ENCODE measurements at places on chromosomes 4 and X. TPM values are rescaled to one million over a fixed set of nuclear protein-coding genes. Genes with fewer than 3 reads are reported as not detected.
A peak's percentile ranks its signal among the peaks of the same experiment; 100 is the strongest.

Gene SPATA4
- not detected for total RNA-seq

Gene CNGA2
- not detected for total RNA-seq

Gene ASMT
- not detected for total RNA-seq

Gene SLAIN2
- total RNA-seq: 48.6 TPM

Gene SPIN2A
- total RNA-seq: 0.36 TPM

Gene TCEAL6
- total RNA-seq: not detected

Gene SRPX2
- not detected for total RNA-seq

Gene FAM149A
- 0.52 TPM for total RNA-seq

Gene CASK
- total RNA-seq: 20.2 TPM

Gene CXCL6
- total RNA-seq: not detected

Gene FAM200B
- total RNA-seq: 8.9 TPM

Gene PAGE2
- not detected for total RNA-seq

Gene NOCT
- total RNA-seq: 24.9 TPM

Gene SSX3
- total RNA-seq: not detected

GRCh38 chr4:20629186-20630106, 70.8 kb upstream of the PACRGL start:
- H3K36me3 ChIP-seq: no peaks in the 10 kb centered on the region
- no peak overlapping the region for H3K4me3 ChIP-seq
- DNase-seq: no peak

DNA sequence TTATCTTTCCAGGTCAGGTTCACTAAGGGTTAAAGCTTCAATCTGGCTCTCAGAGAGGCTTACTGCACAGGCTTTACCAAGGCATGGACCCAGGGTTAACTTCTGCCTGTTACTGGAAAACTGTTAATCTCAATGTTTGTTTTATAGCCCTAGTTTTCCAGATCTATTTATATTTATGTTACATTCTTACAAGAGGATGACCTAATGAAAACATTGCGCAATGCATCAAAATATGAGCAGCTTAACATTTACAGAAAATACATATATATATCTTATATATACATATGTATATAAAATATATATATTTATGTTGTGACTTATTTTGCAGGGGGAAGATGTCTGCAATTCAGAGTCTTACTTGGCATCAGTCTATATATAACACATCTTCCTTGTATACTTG, 112.3 kb downstream of the PCDH19 start:
- H3K27me3 ChIP-seq: no peaks in the 10 kb centered on the region
- H3K27ac ChIP-seq: no peak overlapping the region

- no peaks in the 10 kb centered on the region for H3K36me3 ChIP-seq
- no peak for DNase-seq
- H3K27ac ChIP-seq: no peak overlapping the region
- H3K27me3 ChIP-seq: peaks cover 33% of the 10 kb centered on the region
Measured at GRCh38 chr4:158168606-158169005, 4.2 kb downstream of the GASK1B start.

DNA sequence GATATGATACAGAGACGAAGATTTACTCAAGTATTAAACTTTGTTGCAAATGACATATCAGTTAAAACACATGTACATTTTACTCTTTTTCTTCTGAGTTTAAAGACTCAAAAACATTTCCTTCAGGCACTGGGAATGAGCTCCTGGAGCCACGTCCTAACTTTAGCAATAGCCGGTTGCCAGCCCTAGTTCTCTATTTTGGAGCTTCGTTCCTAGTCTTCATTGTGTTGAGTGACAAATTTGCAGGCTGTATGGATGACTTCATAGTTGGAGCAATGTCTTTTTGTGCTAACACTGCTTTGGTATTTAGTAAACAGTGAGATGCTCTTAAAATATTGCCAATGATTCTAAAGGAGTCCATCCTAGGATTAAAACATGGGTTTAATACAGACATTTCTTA, 190.9 kb downstream of the FAT4 start:
- no peaks in the 10 kb centered on the region for H3K36me3 ChIP-seq
- H3K27me3 ChIP-seq: no peaks in the 10 kb centered on the region
- no peak for DNase-seq
- no peak overlapping the region for H3K4me3 ChIP-seq
- H3K4me1 ChIP-seq: no peaks in the 10 kb centered on the region

DNA sequence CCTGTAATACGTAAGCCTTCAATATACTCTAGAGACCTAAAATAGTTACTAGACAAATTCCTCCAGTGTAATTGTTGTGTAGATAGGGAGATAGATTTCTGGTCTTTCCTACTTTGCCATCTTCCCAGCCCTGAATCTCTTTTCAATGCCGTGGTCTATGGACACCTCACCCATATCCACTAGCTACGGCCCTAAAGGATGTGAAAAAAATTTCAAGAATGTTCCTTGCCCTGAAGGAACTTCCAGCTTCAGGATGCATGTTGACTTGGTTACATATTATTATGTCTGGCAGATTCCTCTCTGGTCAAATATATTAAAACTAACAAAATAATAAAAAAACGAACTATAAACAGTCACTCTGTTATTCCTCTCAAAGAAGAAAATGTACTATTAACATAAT, 52.4 kb upstream of the TSPAN5 start:
- H3K36me3 ChIP-seq: peaks cover 10% of the 10 kb centered on the region
- peaks cover 20% of the 10 kb centered on the region for H3K4me1 ChIP-seq
- no peak overlapping the region for H3K27ac ChIP-seq
- no peaks in the 10 kb centered on the region for H3K27me3 ChIP-seq
- no peak overlapping the region for H3K4me3 ChIP-seq

DNA sequence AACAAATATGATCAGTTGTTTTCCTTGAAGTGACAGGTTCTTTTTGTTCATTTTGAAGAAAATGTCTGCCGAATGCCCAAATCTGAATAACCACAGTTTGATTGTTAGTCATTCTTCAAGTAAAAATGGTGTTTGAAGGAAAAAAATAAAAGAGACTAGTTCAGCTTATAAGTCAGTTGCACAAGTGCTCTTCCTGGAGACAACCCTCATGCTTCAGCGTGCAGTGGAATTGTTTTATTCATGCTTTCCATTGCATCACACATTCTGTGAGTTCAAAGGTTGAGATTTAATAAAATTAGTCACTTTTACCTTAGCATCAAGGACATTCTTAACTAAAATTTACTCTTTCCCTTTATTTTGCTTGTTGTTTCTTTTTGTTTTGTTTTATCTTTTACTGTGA, 404.9 kb downstream of the ZNF674 start:
- H3K27me3 ChIP-seq: no peaks in the 10 kb centered on the region
- peak; percentile 4 for DNase-seq
- H3K4me3 ChIP-seq: no peak overlapping the region
- peak overlapping the region; percentile 15 for H3K27ac ChIP-seq
- peaks cover 5% of the 10 kb centered on the region for H3K4me1 ChIP-seq

- H3K36me3 ChIP-seq: no peaks in the 10 kb centered on the region
- no peak for DNase-seq
- no peaks in the 10 kb centered on the region for H3K4me1 ChIP-seq
- H3K27ac ChIP-seq: no peak overlapping the region
- H3K27me3 ChIP-seq: peaks cover 2% of the 10 kb centered on the region
Measured at GRCh38 chr4:184955636-184956035, 62.7 kb upstream of the HELT start.

- peaks cover 1% of the 10 kb centered on the region for H3K27me3 ChIP-seq
- H3K4me1 ChIP-seq: no peaks in the 10 kb centered on the region
- no peaks in the 10 kb centered on the region for H3K36me3 ChIP-seq
- H3K27ac ChIP-seq: no peak overlapping the region
- no peak overlapping the region for H3K4me3 ChIP-seq
- no peak for DNase-seq
Measured at GRCh38 chr4:147085781-147086180, 140.1 kb upstream of the TTC29 start.

DNA sequence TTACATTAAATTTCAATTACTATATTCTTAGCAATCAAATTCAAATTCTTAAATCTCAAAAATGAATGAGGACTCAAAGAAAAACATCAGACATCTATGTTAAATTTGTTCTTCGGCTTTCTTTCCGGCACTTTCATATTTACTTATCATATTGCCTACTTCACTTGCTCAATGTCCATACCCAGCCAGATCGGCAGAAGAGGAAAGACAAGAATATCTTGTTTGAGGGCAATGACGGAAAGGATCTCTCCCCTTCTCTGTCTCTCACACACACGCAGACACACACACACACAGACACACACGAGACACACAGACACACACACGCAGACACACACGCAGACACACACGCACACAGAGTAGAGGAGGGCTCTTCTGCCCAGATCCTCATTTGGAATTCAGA, 13.2 kb upstream of the IRF2 start:
- peaks cover 2% of the 10 kb centered on the region for H3K36me3 ChIP-seq
- no peak overlapping the region for H3K4me3 ChIP-seq
- H3K4me1 ChIP-seq: peaks cover 13% of the 10 kb centered on the region

- no peaks in the 10 kb centered on the region for H3K27me3 ChIP-seq
- DNase-seq: no peak
- no peak overlapping the region for H3K27ac ChIP-seq
- H3K4me1 ChIP-seq: no peaks in the 10 kb centered on the region
- H3K36me3 ChIP-seq: no peaks in the 10 kb centered on the region
- no peak overlapping the region for H3K4me3 ChIP-seq
Measured at GRCh38 chrX:123311486-123311885, 127.4 kb downstream of the GRIA3 start.

DNA sequence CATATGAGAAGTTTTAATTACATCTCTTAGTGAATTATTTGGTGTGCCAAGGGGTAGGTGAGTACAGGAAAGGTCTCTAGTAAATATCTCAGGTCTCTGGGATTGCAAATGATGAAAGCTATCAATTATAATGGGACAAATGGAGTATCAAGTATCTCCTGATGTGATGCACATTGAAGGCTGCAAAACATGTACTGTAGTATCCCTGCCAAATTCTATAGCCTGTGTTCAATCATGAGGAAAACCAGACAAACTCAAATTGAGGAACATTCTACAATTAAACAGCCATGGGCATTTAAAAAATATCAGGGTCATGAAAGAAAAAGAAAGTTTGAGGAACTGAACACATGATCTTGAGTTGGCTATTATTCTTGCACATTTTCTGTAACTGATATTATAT, 665.4 kb upstream of the PABPC4L start:
- no peak overlapping the region for H3K4me3 ChIP-seq
- H3K27me3 ChIP-seq: no peaks in the 10 kb centered on the region
- no peak overlapping the region for H3K27ac ChIP-seq
- H3K36me3 ChIP-seq: no peaks in the 10 kb centered on the region
- H3K4me1 ChIP-seq: no peaks in the 10 kb centered on the region

Measured in activated CD8-positive, alpha-beta T cell treated with anti-CD3 and anti-CD28 coated beads for 36 hours (primary cell).